ENCODE measurements at places on chromosomes 5 and 9.

- peak; percentile 54 for DNase-seq
Measured at GRCh38 chr5:55407059-55407684, 99.4 kb downstream of the MTREX start.

DNA sequence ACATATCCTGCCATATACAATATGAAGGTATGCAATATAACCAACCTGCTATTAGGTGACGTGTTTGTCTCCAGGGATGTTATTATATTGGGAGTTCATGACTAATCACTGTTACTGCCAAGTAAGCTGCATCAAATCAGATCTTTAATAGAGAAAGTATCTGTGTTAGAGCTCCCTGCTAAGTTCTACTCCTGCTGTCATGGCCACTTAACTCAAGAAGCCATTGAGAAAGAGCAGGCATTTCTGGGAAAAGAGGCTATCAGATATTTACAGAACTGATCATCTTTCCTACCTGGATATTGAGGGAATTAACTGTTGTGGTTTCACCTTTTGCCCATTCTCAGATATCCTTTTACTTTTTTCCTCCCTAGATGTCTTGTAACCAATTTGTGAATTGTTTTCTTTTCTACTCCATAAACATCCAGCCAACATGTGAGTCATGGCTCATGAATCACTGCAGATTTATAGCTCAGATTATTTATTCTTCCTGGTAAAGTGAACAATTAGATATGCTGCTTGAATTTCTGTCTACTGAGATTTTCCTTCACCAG is 634.8 kb upstream of the FAM174A start:
- DNase-seq: peak; percentile 10

- peak; percentile 22 for DNase-seq
Measured at GRCh38 chr5:176490301-176490700, 42.1 kb downstream of the FAF2 start.

GRCh38 chr5:167839065-167839464 is 452.4 kb upstream of the WWC1 start:
- no peak for DNase-seq

GRCh38 chr9:16524078-16524477 is 346.4 kb downstream of the BNC2 start:
- DNase-seq: no peak

GRCh38 chr5:112253478-112254250 is 165.4 kb downstream of the EPB41L4A start:
- no peak for DNase-seq

All from SW 1271 (cell line).